ENCODE measurements at places on chromosomes 6 and 20. TPM values are rescaled to one million over a fixed set of nuclear protein-coding genes. Genes with fewer than 3 reads are reported as not detected.

- DNase-seq = no peak
Measured at GRCh38 chr6:52526634-52527033, 50.2 kb downstream of the TRAM2 start.

GRCh38 chr6:3289664-3290055 lies 30.9 kb downstream of the PSMG4 start:
- DNase-seq = no peak

DNA sequence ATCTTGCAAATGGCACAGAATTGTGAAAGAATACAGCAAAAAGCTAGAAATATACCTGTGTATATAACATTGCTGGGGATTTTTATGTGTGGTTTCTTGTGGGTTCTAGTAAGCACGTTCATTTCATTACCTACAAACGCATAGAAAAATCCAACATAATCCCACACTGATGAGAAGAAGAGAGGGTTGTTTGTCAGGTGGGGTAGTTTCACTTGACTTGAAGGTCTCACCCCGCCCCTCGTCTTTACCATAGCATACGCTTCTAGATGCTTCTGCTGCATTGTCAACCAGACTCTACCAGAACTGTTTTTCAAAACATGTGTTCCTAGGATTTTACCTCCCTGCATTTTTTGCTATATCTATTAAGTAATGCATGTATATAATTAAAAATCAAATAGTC lies 284.1 kb upstream of the TAB2 start:
- no peak for DNase-seq

DNA sequence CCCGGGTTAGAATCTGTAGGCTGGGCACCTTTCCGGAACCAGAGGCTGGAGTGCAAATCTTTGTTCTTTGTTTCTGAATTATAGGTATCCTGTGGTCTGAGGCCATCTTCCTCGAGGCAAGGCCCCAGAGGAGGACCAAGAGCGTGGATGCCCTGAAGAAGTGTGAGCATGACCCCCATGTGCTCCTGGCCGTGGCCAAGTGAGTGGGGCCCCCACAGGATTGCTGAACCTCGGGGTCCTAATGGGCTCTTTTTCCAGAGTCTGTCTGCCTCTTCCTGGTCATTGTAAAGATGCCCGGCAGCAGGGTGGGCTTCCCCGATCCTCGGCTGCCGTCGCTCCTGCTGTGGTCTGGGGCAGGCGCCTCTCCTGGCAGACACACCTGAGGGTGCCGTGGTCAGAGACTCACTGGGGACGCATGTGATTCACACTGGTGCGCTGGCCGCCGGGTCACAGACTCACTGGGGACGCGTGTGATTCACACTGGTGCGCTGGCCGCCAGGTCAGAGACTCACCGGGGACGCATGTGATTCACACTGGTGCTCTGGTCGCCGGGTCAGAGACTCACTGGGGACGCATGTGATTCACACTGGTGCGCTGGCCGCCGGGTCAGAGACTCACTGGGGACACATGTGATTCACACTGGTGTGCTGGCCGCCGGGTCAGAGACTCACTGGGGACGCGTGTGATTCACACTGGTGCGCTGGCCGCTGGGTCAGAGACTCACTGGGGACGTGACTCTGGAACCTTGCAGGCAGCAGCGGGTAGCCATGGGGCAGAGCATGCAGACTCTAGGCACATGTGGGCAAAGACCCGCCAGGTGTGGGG lies 6.5 kb upstream of the C20orf204 start:
- DNase-seq = no peak

DNMT3B gene
- 0.19 TPM for polyA plus RNA-seq

HSPA12B gene
- 4.0 TPM for polyA plus RNA-seq

DNA sequence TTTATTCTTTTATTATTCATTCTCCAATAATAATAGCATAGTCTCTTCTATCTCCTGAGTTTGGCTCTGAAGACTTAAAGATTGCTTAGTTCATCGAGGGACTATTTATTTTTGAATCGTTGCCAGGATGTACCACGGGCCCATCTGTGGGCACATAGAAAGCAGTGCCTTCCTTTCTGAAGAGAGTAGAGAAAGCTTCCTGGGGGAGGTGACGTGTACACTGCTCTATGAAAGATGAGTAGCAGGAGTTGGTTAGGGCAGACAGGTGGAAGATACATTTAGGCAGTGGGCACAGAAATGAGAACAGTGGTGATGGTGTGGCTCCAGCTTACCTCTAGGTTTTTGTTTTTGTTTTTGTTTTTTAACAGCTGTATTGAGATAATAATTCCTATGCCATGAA lies 98.4 kb downstream of the CDKAL1 start:
- no peak for DNase-seq

SIRPB1 gene
- 0.73 TPM for polyA plus RNA-seq

SLC26A8 gene
- 0.04 TPM for polyA plus RNA-seq

DNA sequence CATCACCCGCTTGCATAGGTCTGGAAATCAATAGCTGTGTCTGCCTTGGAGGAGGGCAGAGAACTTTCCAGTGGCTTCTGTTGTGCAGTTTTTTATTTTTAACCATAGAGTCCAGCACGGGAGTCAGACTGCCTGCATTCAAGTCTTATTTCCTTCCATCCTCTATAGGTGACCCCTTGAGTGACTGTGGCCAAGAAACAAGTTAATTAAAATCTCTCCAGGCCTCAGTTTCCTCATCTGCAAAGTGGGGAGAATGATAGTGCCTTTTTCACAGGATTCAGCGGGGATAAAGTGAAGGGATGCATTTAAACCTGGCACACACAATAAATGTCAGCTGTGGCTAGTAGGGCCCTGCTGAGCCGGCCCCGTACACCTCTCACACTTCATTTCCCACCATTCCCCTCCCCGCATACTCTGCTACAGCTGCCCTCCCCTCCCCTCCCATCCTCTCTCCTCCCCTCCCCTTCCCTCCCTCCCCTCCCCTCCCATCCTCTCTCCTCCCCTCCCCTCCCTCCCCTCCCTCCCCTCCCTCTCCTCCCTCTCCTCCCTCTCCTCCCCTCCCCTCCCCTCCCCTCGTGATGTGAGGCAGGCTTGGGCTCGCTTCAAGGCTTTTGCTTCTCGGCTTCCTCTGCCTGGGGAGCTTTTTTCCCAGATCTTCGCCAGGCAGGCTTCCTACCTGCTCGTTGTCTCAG lies 150.5 kb downstream of the TFAP2C start:
- no peak for DNase-seq

DNA sequence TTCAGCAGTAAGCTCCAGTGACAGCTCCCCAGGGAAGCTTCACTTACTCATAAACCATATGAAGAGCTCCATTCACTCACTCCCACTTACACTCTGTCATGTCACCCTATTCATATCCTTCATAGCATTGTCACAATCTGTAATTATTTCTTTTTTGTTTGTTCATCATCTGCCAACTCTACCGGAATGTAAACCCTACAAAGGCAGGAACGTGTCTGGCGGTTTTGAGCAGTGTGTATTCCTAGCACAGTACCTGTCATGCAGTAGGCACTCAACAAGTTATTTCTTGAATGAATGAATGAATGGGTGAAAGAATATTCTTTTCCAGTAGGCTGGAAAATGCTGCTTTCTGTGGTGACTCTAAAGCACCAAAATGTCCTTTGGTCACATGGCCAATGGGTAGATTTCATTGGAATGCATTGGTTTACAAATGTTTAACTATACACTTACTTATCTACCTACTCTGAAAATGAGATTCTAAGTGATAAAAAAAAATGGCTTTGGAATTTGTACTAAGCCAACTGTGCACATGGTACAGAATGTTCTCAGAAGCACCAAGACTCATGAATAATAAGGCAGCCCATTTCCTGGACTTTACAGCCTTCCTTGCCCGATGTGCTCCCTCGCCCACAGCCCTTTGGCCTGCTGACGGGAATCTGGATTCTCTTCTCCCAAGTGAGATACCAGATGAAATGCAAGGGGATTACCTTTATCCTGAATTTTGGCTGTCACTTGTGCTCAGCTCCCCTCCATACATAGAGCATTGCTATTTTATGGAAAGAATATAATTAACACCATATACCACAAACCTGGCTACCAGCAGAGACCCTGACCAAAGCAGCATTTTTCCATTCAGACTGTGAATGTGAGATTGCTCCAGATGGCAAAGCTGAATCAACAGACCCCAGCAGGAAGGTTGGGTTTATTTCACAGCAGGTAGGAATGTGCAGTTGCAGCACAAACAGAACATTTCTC lies 273.3 kb downstream of the ALDH8A1 start:
- no peak for DNase-seq

DNA sequence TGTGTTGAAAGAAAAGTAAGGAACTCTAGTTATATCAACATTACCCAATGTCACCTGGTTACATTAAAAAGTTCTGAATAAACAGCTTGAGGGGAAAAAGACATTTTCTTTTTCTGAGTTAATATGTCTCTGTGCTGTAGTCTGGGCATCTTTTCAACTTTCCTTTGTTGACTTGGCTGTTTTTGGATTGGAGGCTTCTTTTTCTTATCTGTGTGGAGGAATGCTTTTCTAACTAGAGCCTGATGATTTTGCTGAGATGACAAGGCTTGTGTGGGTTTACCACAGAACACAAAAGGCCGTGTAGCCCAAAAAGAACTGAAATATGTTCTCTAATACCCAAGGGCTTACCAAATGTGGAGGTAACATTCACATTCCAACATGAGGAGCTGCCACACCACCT lies 161.8 kb downstream of the KCNQ5 start:
- no peak for DNase-seq

TRIM40 gene
- polyA plus RNA-seq = 0.03 TPM

DNA sequence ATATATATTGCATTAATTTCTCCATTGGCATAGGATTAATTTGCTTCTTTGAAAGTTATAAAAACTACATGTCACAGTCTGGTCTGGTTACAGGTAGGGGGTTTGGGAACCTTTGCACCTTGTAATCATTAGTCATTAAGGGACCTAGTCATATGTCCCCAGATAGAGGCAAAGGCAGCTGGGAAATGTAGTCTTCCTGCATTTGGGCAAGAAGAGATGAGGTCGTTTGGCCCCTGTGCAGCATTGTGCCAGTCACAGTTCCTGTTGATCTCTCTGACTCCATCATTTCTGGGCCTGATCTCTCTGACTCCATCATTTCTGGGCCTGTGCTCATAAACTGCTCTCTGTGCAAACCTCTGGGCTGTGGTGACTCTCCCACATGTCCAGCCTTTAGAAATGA lies 73.2 kb downstream of the BCKDHB start:
- DNase-seq = no peak

HLA-DMA gene
- polyA plus RNA-seq = 7.4 TPM

DNA sequence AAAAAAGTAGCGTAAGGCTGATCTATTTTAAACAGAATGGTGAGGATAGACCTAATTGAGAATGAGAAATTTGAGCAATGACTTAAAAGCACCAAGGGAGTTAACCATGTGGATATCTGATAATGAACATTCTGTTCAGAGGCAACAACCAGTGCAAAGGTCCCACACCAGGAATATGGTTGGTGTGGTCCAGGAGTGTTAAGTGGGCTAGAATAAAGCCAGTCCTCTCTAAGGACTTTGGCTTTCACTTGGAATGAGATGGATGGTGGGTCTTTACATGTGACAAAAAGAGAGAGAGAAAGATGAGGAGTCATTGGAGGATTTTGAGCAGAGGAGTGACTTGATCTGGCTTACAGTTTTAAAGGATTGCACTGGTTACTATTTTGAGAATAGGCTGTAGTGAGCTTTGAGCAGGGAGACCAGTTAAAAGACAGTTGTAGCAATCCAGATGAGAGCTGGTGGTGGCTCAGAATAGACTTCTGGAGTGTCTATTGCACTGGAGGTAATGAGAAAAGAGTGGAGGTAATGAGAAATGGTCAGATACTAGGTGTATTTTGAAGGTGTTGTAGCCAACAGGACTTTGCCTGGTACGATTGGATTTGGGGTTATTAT lies 89.8 kb downstream of the SCAF8 start:
- DNase-seq = no peak
